Stimulated activated CD4-positive, alpha-beta T cell treated with anti-CD3 and anti-CD28 coated beads, Interleukin-1b, Interleukin-23, amount 100 ng/mL, for 1 hour (primary cell): ENCODE measurements at places on chromosomes 16 and 17.

DNA sequence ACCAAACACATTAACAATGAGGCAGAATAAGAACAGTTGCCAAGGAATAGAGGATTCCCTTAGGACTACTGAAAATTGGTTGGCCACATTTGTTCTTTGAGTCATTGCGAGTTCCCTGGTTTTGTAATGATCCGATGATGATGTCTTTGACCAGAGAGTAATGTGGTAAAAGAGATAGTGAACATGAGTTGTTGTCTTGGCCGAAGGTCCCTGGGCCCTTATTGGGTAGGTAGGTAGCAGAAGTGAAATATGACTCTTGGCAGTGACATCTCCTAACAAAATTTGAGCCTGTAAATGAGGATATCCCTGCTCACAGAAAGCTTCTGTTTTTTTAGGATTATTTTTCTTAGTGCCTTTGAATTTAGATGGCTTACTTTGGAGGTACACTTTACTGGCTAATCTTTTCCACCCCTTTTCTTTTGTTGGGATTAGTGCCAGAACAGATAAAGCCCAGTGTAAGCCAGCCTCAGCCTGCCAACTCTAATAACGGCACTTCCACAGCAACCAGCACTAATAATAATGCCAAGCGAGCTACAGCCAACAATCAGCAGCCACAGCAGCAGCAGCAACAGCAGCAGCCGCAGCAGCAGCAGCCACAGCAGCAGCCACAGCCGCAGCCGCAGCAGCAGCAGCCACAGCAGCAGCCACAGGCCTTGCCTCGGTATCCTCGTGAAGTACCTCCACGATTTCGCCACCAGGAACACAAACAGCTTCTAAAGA, 47.2 kb downstream of the TNRC6A start:
- no peak for DNase-seq

DNA sequence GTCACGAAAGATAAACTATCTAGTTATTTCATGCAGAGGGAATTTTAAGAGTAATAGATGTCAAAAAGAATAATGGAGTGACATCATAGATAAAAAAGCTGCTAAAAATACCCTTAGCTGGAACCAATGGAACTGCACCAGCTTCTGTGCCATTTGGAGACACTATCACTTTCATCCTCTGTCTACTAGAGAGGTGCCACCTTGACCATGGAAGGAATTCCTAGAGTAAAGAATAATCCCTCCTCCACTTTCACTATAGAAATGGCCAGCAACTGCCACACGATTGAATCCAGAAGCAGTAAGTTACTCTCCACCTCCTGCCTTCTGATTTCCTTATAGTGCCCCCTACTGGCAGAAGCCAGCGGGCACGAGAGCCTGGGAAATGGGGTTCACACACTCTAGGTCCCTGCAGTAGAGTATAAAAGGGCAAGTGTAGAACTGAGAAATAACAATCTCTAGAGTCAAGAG, 2.8 kb upstream of the ALDH3A2 start:
- DNase-seq, result peak; percentile 9

DNA sequence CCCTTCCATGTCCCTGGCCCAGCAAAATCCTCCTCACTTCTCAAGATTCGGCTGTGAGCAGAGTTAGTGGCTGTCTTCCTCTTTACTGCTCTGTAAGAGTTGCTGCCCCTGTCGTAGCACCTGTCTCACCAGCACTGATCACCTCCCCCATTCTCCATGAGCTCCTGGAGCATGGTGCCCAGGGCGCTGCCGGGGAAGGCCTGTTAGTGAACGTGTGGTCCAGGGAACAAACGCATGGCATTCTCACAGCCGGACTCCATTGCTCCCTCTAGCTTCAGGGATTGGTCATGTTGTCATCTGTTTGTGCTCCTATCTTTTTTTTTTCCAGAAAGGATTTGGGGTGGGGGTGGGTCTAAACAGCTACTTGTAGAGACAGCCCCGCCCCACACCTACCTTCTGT, 141.2 kb downstream of the CMIP start:
- no peak for DNase-seq

DNA sequence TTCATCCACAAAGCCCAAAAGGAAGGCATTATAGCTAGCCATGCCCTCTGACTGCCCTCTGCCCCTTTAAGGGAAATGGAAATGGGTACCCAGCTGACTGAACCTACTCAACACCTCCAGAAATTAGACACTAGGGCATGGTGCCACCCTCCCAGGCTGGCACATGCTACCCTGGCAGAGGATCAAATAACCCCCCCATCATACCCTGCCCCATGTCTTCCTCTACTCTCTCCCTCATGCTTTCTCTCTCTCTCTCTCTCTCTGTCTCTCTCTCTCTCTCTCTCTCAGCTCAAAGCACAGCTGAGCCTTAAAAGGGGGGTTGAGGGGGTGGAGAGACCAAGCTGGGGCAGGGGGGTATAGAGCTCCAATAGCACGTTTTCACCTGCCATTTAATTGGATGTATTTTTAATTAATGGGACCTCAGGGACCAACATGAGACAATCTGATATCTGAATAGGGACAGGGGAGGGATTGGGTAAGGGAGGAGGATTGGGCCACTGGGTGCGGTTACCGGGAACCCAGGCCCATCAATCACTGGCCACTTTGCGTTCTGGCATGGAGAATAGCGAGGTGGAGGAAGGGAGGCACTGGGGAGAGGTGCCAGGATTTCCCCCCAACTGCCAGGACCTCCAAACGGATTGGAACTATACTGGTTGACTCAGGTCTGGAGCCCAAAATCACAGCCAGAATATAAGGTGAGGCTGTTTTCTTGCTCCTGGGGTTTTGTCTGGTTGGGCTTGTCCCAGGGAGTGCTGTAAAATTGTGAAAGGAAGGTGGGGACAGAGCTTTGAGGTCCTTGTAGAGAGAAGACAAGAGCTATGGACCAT, 57.8 kb downstream of the NEUROD2 start:
- no peak for DNase-seq

- DNase-seq, result no peak
These were observed 29.4 kb upstream of the MTSS2 start for GRCh38 chr16:70715055-70715858.

DNA sequence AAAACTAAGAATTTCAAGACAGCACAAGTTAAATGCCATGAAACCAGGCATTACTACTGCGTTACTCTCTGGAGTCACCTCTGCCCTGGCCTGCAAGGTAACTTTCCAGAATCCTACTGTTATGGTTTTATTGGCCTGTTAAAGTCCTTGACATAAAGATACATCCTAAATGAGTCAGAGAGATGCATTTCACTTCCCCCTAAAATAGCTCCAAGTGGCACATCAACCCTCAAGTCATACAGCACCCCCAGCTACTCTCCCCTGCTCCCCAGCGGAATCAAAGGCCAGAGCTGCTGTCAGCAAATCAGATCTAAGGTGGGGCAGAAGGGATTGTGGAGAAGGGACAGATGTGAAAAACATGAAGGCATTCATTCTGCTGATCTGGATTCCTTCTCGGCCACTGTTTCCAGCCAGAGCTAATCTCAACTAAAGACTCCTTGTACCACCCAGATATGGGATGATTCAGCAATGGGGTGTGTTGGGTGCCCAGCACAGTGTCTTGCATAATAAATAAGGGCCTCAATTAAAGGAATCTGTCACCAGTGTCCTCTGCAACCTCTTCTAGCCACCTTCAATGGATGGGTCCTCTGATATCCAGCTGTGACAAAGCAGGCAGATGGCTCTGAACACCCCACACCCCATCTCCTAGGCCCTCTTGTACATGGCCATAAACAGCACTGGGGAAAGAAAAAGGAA, 8.5 kb upstream of the CCL1 start:
- no peak for DNase-seq

- no peak for DNase-seq
These were observed 67.8 kb downstream of the GRIN2A start for GRCh38 chr16:10114409-10114808.

GRCh38 chr17:4358154-4358553, 8.3 kb downstream of the UBE2G1 start:
- no peak for DNase-seq

GRCh38 chr16:64534180-64534780, 587.6 kb downstream of the CDH11 start:
- no peak for DNase-seq

DNA sequence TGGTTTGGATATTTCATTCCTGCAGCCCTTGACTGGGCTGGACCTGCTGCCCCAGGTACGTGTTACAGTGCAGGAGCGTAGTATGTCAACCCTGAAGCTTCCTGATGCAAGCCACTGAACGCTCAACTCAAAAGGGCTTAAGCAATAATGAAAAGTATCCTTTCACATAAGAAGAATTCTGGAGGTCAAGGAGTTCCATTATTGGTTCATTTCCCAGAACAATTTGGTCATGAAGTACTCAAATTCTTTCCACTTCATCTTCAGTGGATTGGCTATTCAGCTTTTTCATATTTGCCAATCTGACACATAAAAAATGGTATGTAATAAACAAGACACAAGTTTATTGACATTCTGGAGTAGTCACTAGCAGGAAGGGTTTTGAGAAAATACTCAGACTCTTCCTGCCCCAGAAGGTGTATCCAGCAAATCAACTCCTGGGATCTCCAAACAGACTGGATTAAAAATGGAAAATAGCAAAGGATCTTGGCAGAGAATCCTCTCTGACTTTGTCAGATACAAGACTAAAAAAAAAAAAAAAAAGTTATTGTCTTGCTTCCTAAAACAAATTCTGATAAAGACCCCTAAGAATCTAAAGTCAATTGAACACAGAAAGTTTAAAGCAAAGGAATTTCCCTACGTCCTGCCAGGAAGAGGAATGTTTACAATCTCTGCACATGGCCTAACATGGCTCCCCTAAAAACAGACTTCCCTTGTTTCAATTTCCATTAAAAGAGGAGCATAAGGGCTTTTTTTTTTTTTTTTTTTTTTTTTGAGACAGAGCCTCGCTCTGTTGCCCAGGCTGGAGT, 37.5 kb upstream of the WSB1 start:
- DNase-seq, result no peak

- DNase-seq, result no peak
These were observed 18.0 kb downstream of the GRB7 start for GRCh38 chr17:39755554-39756379.

DNA sequence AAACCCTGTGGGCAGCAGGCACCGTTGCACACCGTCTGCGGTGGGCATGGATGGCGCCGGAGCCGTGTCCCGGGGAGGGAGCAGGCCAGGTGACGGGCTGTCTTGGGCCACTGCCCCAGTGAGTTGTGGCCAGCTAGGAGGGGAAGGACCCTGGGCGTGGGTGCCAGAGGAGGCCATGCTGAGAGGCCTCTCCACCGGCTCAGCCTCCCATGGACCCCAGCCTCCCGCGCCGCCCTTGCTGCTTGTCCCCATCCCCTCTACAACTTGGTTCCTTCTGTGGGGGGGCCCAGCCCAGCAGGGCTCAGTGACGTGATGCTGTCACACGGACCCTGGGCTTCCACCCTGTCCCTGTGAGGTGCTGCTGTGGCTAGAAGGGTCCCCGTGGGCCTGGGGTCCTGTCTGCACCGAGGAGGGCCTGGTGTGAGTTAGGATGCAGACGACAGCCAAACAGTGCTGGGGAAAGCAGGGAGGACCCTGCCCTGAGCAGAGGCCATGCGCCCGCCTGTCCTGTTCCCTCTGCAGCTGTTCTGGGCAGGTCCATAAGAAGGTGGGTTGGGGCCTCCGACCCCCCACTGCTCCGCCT, 11.3 kb downstream of the UBE2I start:
- DNase-seq, result no peak

DNA sequence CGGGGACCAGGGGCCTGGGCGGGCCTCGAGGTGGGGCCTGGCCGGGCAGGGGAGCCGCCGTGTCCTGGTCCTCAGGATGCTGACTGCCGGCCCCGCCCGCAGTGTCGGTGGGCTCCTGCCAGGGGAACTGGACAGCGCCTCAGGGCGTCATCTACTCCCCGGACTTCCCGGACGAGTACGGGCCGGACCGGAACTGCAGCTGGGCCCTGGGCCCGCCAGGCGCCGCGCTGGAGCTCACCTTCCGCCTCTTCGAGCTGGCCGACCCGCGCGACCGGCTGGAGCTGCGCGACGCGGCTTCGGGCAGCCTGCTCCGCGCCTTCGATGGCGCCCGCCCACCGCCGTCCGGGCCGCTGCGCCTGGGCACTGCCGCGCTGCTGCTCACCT, 2.3 kb upstream of the PAQR4 start:
- DNase-seq, result no peak

DNA sequence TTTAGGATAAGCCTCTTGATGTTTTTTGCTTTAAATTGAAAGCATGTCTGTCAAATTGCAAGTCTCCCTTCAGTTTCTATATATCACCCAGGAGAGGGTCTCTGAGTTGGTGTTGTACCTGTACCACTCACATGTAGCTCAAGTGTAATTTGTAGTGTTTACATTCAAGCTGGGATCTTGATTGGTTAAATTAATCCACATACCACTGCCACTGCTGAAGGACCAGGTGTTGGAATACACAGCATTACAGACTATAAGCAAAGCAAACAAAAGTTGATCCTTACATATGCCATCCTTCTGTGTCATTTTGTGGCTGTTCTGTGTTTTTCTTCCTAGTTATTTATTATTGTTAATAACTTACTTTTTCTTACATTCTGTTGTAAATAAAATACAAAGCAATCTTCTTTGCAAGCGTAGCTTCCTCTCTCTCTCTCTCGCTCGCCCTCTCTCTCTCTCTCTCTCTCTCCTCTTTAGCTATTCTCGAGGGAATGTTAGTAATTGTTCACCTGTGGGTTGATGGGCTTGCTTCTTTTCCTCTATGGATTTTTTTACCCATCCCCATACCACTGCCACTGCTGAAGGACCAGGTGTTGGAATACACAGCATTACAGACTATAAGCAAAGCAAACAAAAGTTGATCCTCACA, 20.8 kb upstream of the NOL11 start:
- no peak for DNase-seq

GRCh38 chr17:41301204-41301790, 1.4 kb downstream of the KRTAP29-1 start:
- DNase-seq, result no peak

DNA sequence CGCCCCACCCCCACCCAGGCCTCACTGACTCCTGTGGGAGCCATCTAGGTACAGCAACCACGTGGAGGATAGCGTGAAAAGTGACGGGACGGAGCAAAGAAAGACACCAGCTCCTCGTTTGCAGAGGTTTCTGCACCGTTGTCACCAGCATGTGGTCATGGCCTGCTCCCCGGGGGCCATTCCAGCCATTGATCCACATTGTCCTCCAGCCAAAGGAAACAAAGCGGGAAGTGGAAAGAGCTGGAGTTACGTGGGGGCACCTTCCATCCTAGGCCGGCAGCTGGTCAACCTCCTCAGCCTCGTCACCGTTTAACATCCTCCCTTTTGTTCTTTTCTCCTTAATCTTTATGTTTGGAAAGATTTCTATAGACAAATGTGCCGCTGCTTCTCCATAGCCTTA, 153.7 kb downstream of the RPTOR start:
- no peak for DNase-seq

DNA sequence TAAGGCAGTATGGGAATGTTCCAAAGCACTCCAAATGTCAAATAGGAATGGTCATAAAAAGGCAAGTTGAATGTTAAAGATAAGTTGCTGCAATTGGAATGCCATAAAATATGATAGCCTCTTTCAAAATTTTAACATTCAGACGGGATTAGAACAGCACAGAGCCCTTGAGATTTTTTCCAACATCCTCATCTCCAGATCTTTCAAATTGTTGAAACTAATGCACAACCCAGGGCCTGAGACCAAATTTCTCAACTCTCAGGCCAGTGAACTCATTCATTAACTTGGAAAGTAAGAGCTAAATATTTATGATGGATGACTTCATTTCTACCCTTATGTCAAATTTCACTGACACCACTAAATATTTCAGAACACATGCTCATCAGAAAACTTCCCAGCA, 346.5 kb upstream of the XYLT1 start:
- DNase-seq, result no peak

- no peak for DNase-seq
These were observed 35.7 kb downstream of the ACSF3 start for GRCh38 chr16:89129378-89129777.
